Activated T-cell treated with anti-CD3 and anti-CD28 coated beads, Interleukin-2, amount 50 U/mL, for 48 hours (primary cell): ENCODE measurements at places on chromosomes 3 and 15.
A peak's percentile ranks its signal among the peaks of the same experiment; 100 is the strongest.

GRCh38 chr3:50163572-50164455, 8.7 kb downstream of the SEMA3F start:
- DNase-seq, result no peak

DNA sequence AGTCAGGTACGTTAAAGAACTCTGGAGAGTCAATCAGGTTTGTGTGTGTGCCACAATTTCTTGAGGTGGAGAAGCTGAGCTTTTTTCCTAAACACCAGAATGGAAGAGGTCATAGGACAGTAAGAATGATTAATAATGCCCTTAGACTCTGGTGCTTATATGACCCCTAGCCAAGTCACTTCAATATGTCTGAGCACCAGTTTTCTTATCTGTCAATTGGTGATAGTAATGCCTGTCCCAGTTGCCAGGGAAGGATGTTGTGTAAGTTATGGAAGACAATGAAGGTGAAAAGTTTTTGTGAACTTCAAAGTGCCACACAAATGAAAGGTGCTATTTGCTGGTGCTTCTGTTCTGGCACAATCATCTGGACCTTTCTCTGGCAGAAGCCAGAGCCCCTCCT, 22.2 kb upstream of the DLG1 start:
- no peak for DNase-seq

- no peak for DNase-seq
Measured at GRCh38 chr3:77539014-77539413, 499.1 kb downstream of the ROBO2 start.

DNA sequence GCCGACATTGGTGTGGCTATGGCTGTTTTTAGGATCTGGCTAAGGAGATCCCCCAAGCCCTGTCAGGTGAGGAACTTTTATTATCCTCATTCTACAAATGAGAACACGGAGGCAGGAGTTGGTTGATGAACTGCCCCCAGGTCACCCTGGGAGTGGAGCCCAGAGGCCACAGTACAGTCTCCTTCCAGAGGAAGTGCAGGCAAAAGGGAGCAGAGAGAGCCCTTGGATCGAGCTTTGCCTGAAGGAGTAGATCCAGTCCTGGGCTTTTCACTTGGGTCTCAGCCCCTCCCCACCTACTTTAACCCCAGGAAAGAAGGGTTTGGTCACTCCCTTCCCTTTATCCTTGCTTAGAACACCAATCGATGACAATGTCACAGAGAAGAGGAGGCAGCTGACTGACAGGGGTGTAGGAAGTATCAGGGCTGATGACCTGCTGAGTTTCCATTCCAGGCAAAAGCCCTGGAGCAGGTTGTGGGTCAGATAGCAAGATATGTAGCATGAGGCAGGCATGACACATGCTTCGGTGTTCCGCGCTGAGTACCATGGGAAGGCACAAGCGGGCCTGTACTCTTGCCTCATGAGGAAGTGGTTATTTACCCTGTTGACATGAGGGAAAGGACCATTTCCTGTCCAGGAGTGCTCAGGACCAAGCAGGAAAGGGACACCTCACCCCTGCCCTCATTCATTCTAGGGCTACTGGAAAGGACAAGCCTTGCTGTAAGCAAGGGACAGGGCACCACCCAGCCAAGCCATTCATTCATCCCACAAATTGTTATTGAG, 5.8 kb upstream of the PLA2G4D start:
- no peak for DNase-seq

GRCh38 chr15:37372064-37372463, 271.7 kb upstream of the MEIS2 start:
- DNase-seq, result no peak

DNA sequence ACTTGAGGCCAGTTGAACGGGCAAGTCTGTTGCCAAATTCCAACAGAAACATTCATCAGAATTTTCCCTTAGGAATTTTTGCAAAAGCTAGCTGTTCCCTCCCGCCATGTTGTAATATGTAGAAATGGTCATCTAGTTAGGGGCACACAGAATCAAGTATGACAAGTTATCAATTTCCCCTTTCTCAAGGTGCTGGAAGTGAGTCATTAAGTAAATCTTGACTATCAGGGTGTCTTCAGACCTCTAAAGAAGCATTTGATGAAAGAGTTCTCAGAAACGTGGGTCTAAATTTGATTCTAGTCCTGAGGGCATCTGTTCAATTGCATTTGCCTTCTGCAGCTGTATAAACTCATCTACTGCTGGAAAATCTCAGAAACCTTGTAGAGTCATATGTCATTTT, 123.4 kb upstream of the FRMD4B start:
- no peak for DNase-seq

DNA sequence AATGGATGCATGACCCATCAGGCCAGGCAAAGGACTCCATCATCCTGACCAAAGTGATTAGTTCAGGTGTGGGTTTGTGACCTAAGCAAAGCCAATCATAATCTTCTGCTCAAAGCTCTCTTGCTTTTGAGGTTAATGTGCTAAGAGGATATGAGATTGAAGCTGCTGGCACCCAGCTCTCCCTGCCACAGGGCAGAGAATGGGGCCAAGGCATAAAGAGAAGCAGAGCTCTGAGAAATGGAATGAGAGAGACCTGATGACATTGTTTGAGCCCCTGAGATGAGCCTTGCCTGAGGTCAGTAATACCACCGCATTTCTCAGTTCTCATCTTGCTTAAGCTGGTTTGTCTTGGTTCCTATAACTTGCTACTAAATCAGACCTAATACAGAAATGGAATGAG, 6.4 kb upstream of the PARP6 start:
- DNase-seq, result no peak

GRCh38 chr3:148924562-148924961, 59.5 kb downstream of the CPA3 start:
- DNase-seq, result no peak

- DNase-seq, result peak; percentile 42
Measured at GRCh38 chr15:58410353-58410752, 21.4 kb upstream of the LIPC start.

DNA sequence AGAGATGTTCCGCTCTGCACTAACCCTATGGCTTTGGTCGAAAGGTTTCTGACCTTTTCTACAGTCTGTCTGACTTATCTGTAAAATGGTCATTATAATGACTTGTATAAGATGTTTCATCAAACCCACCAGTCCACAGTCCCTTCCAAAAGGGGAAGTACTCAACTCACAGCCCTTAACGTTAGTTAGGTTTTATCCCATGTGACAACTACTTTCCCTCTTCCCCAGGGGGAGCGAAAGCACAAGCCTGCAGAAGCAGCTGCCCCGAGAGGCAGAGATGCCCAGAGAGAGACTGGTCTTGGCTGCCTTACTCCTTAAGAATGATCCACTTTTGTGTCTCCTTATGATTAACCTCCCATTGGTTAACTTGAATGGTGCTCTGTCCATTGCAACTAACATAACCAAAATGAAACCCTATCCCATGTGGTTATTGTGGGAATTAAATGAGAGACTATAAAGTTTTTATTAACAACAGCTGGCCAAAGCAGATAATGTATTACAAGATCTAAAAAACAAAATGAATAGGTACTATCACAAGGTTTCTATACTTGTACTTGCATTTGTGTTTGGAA, 6.4 kb downstream of the ASTE1 start:
- DNase-seq, result no peak

GRCh38 chr15:57445872-57446271, 69.6 kb downstream of the CGNL1 start:
- no peak for DNase-seq

DNA sequence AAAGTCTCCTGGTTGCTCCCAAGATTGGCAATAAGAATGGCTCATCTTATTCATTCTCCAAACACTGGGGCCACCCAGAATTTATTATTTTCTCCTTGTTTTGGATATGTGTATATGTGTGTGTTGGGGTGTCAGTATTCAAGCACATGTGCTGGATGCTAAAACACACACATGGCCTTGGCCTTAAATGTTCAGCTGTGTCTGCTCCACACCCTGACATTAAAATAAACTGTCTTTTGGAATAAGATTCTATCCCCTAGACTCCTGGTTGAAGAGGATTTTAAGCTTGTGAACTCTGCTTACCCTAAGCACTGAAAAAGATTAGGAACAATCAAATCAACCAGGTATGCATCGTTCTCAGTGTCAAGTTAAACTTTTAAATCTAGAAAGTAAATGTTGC, 382.9 kb upstream of the MCTP2 start:
- DNase-seq, result no peak

- no peak for DNase-seq
Measured at GRCh38 chr15:58396181-58396580, 35.6 kb upstream of the LIPC start.

GRCh38 chr3:57820479-57820878, 64.4 kb downstream of the SLMAP start:
- DNase-seq, result no peak

DNA sequence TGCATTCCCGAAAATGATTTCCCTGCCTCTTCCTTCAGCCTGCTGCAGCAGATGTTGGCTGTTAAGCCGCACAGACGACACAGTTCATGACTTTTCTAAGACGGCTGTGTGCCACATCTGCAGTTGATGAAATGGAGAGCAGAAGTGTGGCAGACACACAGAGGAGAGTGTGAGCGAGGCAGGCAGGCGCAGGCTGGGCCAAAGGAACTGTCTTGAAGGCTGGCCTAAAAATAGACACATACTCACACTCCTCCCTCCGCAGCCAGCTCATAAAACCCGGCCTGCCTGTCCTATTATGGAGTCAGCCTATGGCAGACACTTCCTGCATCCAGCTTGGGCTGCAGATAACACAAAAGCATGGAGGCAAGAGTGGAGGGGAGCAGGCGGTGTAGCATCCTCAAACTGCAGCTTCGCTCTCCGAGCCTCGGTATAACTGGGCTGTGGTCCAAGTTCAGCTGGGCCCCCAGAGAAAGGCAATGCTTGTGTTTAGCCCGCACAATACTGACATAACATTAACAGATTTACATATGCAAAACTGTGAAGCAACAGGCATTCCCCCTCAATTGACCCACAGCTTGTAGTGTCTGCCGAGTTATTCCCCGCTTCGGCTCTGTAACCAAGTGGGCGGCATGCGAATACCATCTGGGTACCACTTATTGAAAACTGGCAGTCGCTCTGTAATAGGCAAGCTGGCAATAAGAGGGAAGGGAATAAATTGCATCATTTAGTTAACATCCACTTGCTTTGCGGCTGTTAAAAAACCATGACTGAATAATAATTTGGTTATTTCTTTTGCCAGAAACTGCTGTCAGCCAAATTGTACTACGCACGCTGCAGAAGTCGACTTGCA, 40.8 kb downstream of the FOXP1 start:
- no peak for DNase-seq

DNA sequence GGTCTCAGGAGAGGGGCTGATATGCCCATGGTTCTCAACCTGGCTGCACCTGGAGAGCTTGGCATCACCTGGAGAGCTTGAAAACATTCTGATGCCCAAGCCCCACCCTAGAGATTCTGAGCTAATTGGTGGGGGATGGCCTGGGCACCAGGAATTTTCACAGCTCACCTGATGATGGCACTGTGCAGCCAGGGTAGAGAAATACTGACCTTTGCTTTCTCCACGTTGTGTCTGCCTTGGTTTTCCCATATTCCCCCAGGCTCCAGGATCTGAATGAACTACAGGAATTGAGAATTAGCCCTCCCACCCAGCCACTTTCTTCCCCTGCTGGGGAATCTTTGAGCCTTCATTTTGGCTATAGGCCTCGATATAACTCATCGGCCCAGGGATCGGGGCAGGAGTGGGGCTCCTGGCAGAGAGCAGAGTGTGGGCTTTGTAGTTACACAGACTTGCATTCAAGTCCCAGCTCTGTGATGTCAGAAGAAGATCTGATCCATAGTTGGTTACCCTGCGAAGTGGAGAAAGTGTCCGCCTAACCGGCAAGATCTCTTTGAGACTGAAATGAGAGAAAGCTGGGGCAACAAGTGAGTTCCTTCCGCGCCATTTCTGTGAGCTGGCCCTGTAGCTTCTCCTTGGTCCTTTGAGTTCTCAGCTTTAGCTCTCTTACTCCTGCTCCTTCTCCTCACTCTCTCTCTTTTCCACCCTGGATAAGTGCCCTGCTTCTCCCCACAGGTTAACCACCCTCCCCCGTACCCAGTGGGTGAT, 33.1 kb upstream of the UBE2Q2 start:
- peak; percentile 35 for DNase-seq

GRCh38 chr3:182007441-182007840, 295.7 kb downstream of the SOX2 start:
- no peak for DNase-seq

DNA sequence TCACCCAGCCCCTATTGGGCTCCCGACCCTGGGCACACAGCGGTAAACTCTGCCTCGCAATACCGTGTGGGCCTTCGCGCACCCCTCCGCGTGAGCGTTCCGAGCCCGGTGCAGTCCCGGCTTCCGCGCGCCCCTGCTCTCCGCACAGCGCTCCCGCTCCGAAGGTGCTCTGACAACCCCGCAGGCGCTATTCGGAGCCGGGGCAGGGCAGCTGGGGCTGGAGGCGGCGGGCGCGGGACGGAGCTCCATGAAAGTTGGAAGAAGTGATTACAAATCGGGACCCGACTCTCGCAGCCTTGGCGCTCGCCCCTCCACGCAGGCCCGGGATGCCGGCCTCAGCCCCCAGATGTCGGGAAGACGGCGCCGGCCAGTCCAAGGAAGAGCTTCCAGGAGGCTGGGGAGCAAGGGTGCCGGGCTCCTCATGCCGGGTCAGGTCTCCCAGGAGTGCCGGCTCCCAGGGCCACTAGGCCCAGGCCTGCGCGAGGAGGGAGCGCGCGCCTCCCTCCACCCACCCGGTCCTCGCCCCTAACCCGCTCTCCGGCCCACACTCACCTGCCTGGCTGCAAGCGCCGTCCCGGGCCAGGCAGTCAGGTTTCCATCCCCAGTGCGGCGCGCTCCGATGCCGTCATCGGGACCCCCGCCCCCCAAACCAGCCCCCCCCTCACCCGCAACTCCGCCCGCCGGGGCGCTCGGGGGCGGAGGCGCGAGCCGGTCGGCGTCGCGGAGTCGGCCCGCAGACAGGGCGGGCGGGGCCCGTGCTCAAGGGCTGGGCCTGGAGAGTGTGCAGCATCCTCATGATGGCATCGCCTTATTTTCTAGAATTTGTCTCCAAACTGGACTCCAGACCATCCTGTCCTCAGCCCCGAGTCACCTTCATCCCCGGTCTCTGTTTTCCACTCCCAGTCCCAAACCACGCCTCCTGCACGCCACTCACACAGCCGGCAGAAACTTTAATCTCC, at the start of gene KIF7:
KIF7 (minus strand) TSS at position 621 of the 959 bp plus-strand sequence. CDS start 2,537 bp downstream, outside the sequence.
- peak; percentile 49 for DNase-seq

GRCh38 chr15:67968966-67969365, 85.1 kb upstream of the PIAS1 start:
- no peak for DNase-seq

- no peak for DNase-seq
Measured at GRCh38 chr3:68403741-68404140, 528.6 kb downstream of the TAFA4 start.

- no peak for DNase-seq
Measured at GRCh38 chr3:54511766-54512365, 389.5 kb downstream of the CACNA2D3 start.

DNA sequence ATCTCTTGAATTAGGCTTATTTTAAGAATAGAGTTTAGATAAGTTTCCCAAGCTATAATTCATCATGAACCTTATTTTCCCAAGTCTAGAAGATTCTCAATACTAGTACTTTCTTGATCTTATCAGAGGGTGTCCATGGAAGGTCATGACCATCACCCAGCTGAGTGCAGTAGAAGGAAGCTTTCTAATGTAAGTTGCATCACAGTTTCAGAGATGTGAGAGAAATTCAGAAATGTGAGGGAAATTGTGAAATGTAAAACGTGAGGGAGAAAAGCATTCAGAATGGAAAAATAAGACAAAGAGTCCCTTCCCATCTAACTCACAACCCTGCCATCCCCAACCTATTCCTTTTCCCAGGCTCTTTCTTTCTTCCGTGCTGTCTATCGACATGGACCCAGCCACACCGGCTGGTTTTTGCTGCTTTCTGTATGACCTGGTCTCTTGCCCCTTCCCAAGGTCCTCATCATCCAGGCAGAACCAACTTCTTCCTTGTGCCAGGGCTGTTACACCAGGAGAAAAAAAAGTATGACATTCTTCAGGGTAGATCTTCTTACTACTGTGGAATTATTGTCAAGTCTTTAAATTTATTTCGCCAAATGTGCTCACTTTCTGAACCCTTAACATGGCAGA, 6.7 kb downstream of the CAPN3 start:
- DNase-seq, result no peak
